ENCODE measurements at places on chromosomes 2 and 18. TPM values are rescaled to one million over a fixed set of nuclear protein-coding genes. Genes with fewer than 3 reads are reported as not detected.

The DNAH6 gene
- total RNA-seq, result not detected

The WIPF1 gene
- 7.2 TPM for total RNA-seq

The UCN gene
- total RNA-seq, result 0.30 TPM

The CYP26B1 gene
- total RNA-seq, result 2.9 TPM

The ZNF516 gene
- 12.6 TPM for total RNA-seq

The SCLY gene
- total RNA-seq, result 11.7 TPM

The DPYSL5 gene
- total RNA-seq, result not detected

The KRTCAP3 gene
- total RNA-seq, result not detected

The ARHGAP25 gene
- 1.1 TPM for total RNA-seq

The LOXHD1 gene
- not detected for total RNA-seq

The SGPP2 gene
- total RNA-seq, result not detected

The GCG gene
- total RNA-seq, result not detected

The NAPG gene
- total RNA-seq, result 24.2 TPM

The ATG9A gene
- total RNA-seq, result 35.6 TPM
